ENCODE measurements at places on chromosomes 5 and 9.

DNA sequence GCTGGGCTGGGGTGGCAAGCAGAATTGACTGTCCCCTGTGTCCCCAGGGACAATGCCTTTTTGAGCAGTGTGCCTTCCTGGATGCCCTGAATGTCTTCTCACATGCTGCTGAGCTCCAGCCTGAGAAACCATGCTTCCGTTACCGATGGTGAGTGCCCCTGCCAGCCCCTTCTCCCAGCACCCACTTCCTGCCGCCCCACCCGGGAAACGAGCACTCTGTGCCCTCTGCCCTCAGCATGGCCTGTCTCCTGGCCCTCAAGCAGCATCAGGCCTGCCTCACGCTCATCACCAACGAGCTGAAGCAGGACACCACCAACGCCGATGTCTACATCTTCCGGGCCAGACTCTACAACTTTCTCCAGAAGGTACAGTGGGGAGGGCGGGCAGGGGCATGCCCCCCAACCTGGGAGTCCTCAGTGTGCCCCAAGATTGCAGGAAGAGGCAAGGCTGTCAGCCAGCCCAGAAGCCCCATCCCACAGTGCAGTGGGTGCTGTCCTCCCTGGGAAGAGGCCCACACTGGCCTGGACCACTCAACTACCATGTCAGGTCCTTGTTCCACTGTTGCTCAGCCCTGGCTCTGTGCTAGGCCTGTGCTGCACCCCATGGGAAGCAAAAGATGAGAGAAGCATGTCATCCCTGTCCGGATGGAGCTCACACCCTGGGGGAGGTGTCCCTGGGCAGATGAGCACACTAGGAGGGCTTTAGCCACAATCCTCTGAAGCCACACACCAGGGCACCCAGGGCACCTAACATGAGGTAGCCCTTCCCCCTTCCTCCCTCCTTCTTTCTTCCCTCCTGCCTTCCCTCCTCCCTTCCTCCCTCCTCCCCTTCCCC, 4.4 kb downstream of the TTC16 start:
- no peak for DNase-seq

GRCh38 chr5:138951091-138951985, 76.2 kb upstream of the LRRTM2 start:
- DNase-seq, result no peak

GRCh38 chr9:132301521-132301920, 53.3 kb downstream of the SETX start:
- DNase-seq, result no peak

- no peak for DNase-seq
These were observed 212.0 kb downstream of the ARHGAP26 start for GRCh38 chr5:142981886-142982820.

DNA sequence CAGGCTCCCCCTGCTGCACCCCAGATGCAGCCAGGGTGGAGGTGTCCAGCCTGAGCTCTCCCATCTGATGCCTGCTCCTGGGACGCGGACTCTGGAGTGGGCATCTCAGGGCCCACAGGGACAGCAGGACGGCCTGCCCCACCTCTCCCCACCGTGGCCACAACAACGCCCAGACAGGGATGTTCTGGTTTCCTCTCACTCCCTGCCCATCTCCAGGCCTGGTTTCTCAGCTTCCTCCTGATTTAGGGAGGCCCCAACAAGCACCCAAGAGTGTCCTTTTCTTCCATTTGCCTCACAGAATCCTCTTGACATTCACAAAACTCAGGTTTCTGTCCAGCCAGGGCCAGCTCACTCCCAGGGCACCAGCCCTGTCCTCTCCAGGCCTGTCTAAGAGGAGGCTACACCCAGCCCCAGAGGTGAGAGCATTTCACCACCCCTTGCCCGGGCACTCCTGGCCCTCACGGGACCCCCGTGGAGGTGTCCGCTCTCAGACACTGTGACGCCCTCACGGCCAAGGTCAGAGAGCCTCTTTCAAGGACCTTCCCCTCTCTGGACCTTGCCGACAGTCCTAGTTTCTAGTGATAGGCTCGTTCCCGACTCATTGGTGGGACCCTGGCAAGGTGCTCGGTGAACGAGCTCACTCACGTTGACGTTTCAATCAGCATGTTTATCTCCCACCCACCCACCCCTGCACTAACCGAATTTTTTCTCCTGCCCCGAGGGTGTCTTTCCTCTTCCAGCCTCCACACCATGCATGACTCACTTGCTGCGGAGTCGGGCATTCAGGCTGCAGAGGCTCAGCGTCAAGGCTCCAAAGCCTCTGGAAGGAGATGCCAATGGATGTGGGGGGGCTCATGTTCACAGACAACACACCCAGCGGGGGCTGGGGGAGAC, 62.0 kb upstream of the UNC5A start:
- no peak for DNase-seq

GRCh38 chr9:137269231-137269772, 8.2 kb upstream of the TOR4A start:
- DNase-seq, result no peak

- no peak for DNase-seq
These were observed 151.1 kb upstream of the APC start for GRCh38 chr5:112586596-112587062.

- peak; percentile 45 for DNase-seq
These were observed 1913.7 kb upstream of the WWC1 start for GRCh38 chr5:166377756-166378155.

- DNase-seq, result no peak
These were observed 49.1 kb downstream of the JADE2 start for GRCh38 chr5:134574521-134574920.

DNA sequence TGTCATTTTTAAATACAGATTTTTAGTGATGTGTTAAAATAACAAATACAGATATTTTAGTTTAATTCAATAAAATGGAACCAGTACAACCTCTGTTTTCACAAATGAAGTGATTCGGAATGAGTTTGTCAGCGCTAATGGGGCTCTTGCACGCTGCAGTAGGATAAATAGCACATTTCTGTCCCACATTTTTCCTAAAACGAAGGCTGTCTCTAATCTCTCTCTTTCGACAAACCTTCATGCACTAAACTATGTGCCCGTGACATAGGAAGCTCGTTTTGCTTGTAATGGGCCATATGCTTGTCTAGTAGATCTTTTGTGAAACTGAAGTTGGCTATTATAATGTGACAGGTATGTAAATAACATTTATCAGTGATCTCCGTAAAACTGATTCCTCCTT, 100.5 kb downstream of the INIP start:
- no peak for DNase-seq

DNA sequence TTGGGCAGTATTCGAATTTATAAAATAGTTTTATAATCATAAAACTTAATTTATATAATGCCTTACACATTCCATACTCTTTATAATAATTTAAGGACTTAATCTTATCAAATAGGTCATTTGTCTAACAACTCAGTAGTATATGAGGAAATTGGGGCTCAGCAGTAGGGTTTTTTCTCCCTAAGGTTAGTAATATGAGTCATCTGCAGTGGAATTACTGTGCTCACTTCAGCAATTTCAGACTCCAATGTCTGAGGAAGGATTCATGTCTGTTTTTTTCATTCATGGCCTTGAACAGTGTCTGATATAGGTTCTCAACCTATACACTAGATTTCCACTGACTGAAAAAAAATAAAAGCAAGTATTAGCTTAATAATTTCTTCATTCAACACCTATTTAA, 7.4 kb downstream of the DMRTA1 start:
- no peak for DNase-seq

GRCh38 chr5:32421075-32421474, 23.5 kb downstream of the ZFR start:
- DNase-seq, result no peak

DNA sequence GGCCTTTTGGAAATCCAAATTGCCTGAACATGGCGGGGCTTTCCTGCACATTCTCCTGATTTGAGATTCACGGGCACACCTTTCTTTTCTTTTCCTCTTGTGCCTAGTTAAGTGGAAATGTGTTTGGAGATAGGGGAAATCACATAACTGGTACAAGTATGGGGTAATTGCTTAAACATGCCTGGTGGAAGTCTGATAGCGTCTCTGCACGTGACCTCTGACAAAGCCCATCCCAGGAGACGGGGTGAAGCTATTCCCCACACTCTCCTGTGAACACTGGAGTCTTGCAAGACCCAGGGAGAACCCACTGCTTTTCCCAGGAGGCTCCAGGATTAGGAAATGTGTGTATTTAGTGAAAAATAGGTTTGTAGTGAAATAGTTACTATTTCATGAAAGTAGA, 2.9 kb upstream of the REEP2 start:
- DNase-seq, result no peak

DNA sequence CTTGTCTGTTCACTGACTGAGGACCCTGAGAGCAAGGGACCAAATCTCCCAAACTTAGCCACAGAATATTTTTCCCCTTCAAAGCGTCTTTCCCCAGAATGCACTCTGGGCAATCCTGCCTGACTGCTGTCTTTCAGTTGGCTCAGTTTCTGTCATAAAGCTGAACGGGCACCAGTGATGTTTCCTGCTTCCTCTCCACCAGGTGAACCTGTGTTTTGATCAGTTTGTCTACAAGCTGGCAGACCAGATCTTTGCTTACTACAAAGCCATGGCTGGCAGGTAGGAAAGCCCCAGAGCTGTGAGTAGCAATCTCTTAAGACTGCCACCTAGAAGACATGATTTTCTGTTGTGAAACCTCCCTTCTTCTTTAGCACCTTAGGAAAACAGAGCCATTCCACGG, 61.8 kb downstream of the CYFIP2 start:
- no peak for DNase-seq

GRCh38 chr5:133709209-133709725, 96.9 kb upstream of the FSTL4 start:
- DNase-seq, result no peak
